Activated CD8-positive, alpha-beta memory T cell treated with anti-CD3 and anti-CD28 coated beads for 4 hours (primary cell): ENCODE measurements at places on chromosomes 3 and 15.

GRCh38 chr3:75332794-75333193, 331.3 kb upstream of the FRG2C start:
- no peak for DNase-seq

GRCh38 chr15:83605111-83605945, 48.6 kb upstream of the ADAMTSL3 start:
- DNase-seq: no peak

DNA sequence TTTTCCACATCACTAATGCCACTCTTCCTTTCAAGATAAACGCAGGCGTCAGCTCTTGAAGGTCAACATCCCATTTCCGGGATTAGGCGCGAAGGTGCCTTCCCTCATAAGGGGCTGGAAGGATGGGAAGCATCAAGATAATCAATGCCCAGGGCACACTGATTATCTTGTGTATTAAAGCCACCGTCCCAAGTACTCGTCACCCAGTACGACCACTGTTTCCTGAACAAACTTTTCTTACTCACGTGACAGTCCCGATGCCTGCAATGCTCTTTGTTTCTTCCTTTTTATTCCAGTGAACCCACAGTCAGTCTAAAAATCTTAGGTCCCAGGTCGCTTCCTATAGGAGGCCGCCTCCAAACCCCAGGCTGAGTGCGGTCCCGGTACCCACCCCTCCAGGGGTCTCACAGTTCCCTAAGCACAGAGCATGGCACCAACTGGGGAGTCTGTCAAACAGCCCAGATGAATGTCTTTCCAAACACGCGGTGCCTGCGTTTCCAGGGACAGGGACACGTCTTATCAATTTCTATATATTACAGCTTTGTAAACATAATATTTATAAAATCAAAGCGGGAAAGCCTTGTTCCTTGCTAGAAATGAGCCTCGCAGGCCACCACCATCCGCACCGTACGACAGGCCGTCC, 589 bp downstream of the ANAPC13 start:
- no peak for DNase-seq

- no peak for DNase-seq
These were observed 55.8 kb downstream of the COL6A6 start for GRCh38 chr3:130572769-130573168.

GRCh38 chr15:99345832-99346462, 94.7 kb downstream of the LRRC28 start:
- DNase-seq: no peak

DNA sequence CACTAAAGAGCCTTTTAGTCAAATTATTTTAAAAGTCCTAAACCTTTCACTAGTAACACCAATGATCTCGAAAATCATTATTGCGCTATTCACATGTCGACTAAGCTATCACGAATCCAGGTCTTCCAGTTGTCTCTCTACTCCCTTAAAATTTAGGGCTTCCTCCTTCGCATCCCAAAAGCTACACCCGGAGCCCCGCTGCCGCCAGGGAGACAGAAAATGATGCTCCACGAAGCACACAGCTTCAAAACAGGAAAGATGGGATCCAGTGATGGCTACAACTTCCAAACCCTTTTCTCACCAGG, 253 bp downstream of the IFT80 start:
- no peak for DNase-seq

GRCh38 chr3:154990543-154990942, 89.6 kb upstream of the MME start:
- DNase-seq: no peak

GRCh38 chr3:172511783-172512762, 11.2 kb downstream of the TNFSF10 start:
- peak; percentile 50 for DNase-seq

DNA sequence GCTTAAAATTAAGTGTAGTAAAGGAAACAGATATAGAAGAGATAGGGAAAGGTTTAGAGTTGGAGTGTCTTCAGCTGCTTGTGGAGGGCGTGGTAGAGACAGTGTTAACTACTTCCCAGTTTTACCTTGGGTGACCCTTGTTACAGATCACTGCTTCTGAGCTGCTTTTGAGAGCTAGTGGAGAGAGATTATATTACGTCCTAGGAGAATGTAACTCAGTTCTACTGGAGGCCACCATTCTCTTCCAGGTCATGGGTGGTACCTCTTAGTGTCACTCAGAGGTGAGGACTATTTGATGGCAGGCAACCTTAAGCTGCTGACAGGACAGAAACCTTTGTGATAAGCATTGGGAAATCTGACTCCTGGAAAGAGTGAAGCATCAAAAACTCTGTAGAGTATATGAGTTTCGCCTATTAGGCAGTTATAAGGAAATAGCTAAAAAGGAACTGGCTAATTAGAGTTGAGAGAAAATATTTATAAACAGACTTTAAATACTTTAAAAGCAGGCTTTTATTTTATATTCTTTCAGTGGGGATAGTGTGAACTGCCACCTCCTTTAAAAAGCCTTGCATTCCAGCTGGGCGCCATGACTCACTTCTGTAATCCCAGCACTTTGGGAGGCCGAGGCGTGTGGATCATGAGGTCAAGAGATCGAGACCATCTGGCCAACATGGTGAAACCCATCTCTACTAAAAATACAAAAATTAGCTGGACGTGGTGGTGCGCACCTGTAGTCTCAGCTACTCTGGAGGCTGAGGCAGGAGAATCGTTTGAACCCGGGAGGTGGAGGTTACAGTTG, 106.5 kb downstream of the ZNF609 start:
- no peak for DNase-seq

DNA sequence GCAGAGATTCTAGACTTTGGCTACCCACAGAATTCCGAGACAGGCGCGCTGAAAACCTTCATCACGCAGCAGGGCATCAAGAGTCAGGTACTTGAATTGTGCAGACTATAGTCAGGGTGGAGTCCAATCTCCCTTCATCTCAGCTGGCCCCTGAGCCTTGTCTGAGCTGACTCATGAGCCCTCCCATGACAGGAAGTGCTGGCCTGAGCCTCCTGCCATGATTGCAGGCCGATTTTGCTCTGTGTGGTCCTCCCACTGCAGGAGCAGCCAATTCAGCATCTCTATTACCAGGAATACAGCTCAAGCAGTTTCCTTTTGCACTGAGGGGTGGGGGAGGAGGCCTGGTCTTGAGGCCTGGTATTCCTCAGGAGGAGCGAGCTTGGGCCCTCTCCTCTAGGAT, 5.5 kb downstream of the AP2M1 start:
- DNase-seq: no peak

DNA sequence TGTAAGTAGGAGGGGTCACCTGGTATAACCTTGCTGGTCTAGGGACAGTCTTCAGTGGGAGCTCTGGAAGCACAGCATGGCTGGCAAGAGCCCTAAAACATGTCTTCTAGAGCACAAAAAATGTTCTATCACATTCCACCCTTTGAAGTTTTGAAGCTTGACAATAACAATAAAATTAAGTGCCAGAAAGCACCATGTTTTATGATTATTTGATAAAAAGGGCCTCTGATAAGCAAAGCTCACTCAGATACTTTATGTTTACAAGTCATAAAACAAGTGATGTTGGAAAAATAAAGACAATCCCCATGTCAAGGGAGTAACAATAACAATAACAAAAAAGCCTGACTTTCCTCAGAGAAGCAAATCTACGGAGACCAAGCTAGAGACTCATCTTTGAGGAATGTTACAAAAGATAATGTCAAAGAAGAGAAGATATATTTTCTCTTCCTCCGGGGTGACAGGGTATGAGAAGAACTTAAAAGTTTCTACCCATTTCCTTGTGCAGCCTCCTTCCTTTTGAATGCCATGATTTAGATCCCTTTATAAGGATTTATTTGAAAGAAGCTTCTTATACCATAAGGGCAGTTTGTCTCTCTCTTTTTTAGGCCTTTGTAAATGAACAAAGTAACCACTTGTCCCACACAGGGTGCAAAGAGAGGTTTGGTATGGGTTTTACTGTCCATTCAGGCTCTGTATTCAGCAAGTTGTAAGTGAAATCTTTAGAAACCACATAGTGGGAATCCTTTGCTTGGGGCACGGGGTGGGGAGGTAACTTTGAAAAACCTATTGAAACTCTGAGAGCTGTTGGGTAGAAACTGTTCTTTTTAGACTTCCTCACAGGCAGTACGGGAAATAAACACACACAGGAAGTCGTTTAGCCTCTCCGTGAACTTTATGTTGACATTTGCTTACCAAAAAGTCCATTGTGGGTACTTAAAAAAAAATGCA, 109.6 kb upstream of the RBMS3 start:
- no peak for DNase-seq

DNA sequence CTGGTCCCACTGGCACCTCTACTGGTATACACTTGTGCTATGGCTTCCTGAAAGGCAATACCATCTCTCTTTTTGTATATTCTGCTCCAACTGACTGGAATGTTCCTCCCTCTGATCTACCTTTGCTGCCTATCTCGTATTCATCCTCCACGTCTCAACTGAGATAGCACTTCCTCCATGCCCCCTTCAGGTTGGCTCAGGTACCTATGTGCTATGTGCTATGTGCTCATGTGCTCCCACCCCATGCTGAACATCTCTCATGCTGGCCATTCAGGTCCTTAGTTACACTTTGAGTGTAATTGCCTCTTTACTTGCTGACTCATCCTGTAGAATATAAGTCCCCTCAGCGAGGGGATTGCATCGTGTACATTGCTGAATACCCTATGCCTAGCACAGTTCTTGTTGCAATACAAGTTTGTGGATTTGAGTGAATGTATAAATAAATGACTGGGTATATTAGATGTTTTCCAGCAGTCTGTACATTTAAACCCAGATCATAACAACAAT, 156.9 kb downstream of the SOX2 start:
- DNase-seq: no peak

- no peak for DNase-seq
These were observed 10.7 kb downstream of the TMC3 start for GRCh38 chr15:81363276-81363675.

DNA sequence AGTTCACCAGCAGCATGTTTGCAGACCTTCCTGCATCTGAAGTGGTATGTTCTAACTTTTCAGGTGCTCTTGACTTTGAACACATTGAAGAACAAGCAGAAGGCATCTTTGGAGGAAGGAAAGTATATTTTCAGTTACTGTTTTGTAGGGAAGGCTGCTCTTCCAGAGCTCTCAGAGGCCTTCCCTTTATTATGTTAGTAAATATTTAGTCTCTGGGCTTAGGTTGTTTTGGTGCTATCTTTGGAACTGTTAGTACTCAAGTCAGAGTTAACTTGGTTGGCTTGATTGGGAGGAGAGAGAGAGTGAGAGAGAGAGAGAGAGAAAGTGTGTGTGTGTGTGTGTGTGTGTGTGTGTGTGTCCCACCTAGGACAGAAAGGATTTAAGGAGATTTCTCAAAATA, 188.2 kb downstream of the ITPR1 start:
- no peak for DNase-seq

- DNase-seq: no peak
These were observed 83.0 kb downstream of the MOBP start for GRCh38 chr3:39550354-39551051.

GRCh38 chr3:175932586-175932985, 1073.5 kb downstream of the NAALADL2 start:
- no peak for DNase-seq

- DNase-seq: no peak
These were observed 200.8 kb upstream of the C2CD4B start for GRCh38 chr15:62365795-62366442.

- DNase-seq: no peak
These were observed 16.0 kb upstream of the ZNF710 start for GRCh38 chr15:89985111-89985510.

DNA sequence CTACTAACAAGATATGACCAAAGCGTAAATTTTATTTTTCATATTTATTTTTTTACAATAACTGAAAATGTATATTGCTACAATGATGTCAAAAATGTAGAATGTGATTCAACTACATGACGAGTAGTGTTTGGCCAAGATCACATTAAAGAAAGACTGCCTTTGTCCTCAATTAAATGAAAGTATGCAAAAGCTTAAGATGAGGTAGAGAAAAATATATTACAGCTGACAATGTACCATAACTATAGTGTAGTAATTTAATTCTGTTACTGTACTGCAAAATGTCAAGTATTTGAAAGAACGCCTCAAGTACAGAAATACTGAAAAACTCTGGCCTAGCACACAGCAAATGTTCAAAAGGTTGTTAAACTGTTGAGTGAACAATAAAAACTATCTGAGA, 9.7 kb downstream of the PRICKLE2 start:
- no peak for DNase-seq

- DNase-seq: no peak
These were observed 632.3 kb upstream of the ZNF385D start for GRCh38 chr3:22383285-22383684.

DNA sequence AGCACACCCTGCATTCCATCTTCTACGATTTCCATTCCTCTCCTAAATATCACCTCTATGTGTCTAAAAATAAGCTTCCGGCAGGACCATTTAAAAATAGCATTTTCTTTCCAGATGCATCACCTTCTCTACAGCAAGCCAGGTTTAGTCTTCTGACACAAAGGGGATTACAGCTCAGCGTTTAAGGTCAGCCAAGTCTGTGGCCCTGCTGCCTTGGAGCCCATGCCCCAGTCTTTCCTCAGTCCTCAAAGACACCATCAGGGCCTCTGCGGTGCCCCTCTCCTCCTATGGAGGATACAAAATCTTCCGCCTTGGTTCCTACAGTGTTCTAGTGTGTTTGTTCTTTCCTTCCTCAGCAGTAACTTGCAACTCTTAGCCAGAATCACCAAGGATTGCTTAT, 3.8 kb downstream of the SELENOS start:
- no peak for DNase-seq

GRCh38 chr3:101091489-101091888, 98.3 kb upstream of the ABI3BP start:
- no peak for DNase-seq

DNA sequence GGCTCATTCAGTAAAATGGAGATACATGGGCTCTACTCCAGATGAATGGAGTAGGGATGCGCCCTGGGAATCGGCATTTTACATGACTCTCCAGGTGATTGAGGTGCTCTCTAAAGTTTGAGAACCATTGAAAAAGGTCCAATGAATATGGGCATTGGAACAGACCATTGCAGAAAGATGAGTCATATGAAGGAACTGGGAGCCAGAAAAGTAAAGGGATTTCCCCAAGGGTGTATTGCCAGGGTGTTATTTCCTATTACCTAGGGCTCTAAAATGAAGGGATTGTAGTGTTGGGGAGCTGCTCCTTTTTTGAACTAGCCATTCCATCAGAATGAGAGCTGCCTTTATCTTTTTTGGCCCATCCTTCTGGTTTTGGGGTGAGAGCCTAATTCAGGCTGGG, 21.7 kb downstream of the CLDN11 start:
- DNase-seq: no peak

- no peak for DNase-seq
These were observed 148.6 kb downstream of the CNTN3 start for GRCh38 chr3:74465715-74466410.

GRCh38 chr3:122488262-122488973, 26.3 kb downstream of the KPNA1 start:
- DNase-seq: no peak

GRCh38 chr3:197730200-197730599, 6.5 kb downstream of the RUBCN start:
- no peak for DNase-seq

- DNase-seq: no peak
These were observed 306.5 kb downstream of the ROBO1 start for GRCh38 chr3:79461129-79461792.

DNA sequence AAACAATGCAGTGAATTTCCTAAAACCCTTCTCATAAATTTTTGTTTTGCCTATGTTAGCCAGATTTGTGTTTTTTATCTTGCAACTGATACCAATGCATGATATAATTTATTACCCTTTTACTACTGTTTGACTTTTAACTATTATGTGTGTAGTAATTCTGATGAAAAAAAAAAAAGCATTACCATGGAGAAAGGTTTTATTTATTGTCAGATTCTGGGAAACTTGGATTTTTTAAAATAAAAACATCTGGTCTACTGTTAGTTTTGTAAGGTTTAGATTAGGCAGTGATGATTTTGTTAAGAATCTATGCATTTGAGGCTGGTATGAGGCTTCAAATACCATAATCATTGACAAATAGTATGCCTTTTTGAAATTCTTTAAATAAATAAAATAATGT, 470.4 kb upstream of the ROBO1 start:
- no peak for DNase-seq
